ENCODE measurements at places on chromosomes 16 and 17.

DNA sequence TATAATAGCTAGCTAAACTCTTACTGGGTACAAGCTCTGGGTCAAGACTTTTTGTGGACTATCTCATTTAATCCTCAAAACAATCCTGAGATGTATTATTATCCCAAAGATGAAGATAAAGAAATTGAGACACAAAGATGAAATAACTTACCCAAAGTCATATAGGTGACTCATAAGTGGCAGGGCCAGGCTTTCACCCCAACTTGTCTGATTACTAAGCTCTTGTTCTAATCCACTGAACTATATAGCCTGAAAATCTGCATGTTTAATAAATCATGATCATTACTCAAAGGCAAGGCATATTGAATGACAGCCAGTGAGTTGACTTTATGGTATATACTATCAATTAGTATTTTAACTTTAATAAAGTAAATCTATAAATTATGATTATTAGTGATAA lies 77.4 kb downstream of the SKAP1 start:
- no peaks in the 10 kb centered on the region for H3K4me1 ChIP-seq
- DNase-seq, result no peak
- no peak overlapping the region for H3K27ac ChIP-seq
- H3K4me3 ChIP-seq, result no peak overlapping the region

GRCh38 chr16:69935278-69935711 lies 15.8 kb upstream of the CLEC18A start:
- no peak for DNase-seq
- no peaks in the 10 kb centered on the region for H3K27me3 ChIP-seq
- no peak overlapping the region for H3K4me3 ChIP-seq
- peaks cover 13% of the 10 kb centered on the region for H3K36me3 ChIP-seq

GRCh38 chr16:81539759-81540472 lies 95.3 kb downstream of the CMIP start:
- no peak overlapping the region for H3K27ac ChIP-seq
- H3K36me3 ChIP-seq, result no peaks in the 10 kb centered on the region
- H3K4me3 ChIP-seq, result no peak overlapping the region
- peaks cover 3% of the 10 kb centered on the region for H3K4me1 ChIP-seq

GRCh38 chr16:83110269-83110668 lies 483.5 kb downstream of the CDH13 start:
- H3K27ac ChIP-seq, result no peak overlapping the region
- no peak overlapping the region for H3K4me3 ChIP-seq
- no peaks in the 10 kb centered on the region for H3K36me3 ChIP-seq
- H3K4me1 ChIP-seq, result 0 out of 2 replicates have a peak, but pooled peaks cover 6% of the 10 kb centered on the region

DNA sequence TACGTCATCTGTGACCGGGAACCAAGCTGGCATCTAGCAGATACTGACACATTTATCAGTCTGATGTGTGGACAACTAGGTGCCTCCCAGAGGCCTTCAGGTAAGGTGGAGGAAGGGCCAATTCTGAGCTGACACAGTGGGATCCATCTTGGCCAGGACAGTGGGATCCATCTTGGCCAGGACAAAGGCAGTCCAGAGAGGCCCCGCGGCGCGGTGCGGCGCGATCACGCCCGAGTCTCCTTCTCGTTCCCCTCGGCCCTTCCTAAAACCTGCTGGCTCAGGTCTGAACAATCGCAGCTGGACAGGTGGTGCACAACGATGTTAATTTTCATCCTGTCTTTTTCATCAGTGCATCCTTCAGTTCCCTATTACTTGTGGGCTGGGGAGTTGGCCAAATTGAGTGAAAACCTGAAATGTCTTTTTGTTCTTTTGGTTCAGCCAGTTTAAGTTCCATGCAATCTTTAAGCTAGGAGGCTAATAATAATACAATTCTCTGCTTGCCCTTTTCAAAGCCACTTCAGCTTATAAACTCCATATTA lies 486 bp upstream of the WSB1 start:
- H3K4me1 ChIP-seq, result peaks cover 2% of the 10 kb centered on the region
- no peak for DNase-seq
- H3K36me3 ChIP-seq, result peaks cover 3% of the 10 kb centered on the region
- no peak overlapping the region for H3K27ac ChIP-seq
- no peaks in the 10 kb centered on the region for H3K27me3 ChIP-seq
- peak overlapping the region; percentile 100 for H3K4me3 ChIP-seq

- DNase-seq, result no peak
- peaks cover 3% of the 10 kb centered on the region for H3K4me1 ChIP-seq
- no peak overlapping the region for H3K4me3 ChIP-seq
- H3K27me3 ChIP-seq, result no peaks in the 10 kb centered on the region
Measured at GRCh38 chr16:74268372-74268782, 28.2 kb upstream of the PSMD7 start.
